EH (cell line): ENCODE measurements at places on chromosomes 11 and 22.

DNA sequence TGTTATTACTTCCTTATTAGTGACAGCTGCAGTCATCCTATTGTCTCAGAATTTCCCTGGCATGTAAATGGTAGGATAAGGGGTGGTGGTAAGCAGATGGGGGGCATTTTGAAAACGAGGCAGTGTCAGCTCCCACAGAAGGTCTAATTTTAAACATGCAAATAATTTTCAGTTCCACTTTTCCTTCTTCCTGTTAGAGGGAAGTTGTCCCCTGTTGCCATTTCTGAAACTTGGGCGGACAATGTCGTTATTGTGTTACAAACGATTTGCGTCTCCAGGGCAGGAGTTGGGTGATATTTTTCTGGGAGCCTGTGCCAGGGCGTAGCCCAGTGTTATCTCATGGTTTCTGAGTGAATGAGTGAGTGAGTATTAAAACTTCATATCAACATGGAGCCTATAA lies 7.4 kb downstream of the PTPRJ start:
- no peak for DNase-seq

DNA sequence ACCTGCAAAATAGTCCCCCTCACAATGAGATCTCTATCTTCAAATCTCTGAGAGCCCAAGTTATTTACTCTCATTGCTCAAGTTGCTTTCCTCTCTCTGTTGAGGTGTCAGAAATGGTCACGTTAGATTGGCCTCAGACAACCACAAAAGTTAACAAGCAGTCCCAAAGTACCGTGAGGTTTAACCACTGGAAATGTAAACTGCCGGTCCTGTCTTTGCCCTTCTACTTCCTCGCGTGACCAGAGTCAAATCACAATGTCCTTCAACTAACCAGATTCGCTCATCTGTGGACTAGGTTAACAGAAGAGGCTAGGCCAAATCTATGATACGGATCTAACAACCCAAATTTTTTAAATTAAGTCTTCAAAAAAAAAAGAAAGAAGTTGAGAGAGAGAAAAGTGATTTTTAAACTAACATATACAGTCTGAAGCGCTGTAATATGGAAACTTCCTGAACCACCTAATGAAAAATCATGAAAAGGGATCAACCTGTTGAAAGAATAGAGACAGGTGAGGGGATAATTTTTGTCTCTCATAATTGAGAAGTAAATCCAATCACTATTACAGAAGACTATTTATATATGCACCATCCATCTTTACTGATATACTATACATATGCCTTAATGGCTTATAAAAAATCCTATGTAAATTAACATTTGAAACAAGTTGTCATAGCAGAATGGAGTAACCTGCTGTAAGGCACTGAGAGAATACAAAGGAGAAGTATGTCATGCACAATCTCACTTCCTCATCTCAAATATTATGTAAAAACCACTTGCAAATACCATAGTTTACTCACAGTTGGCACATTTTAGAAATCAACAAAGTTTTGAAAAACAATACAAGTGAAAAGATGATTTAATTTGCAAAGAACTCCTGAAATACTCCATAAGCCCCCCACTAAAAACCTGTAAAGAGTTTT lies 3.3 kb upstream of the JAML start:
- DNase-seq, result no peak

DNA sequence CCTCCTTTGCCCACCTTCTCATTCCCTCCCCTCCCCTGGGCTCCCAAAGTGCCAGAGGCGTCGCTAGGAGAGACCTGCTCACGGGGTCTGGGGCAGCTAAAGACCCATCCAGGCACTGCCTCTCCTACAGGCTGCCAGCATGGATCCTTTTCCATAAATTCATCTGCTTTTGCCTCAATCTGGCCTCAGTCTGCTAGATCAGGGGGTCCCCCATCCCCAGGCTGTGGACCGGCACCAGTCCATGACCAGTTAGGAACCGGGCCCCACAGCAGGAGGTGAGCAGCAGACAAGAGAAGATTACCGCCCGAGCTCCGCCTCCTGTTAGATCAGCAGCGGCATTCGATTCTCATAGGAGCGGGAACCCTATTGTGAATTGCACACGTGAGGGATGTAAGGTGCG lies 12.3 kb downstream of the LTO1 start:
- DNase-seq, result no peak

DNA sequence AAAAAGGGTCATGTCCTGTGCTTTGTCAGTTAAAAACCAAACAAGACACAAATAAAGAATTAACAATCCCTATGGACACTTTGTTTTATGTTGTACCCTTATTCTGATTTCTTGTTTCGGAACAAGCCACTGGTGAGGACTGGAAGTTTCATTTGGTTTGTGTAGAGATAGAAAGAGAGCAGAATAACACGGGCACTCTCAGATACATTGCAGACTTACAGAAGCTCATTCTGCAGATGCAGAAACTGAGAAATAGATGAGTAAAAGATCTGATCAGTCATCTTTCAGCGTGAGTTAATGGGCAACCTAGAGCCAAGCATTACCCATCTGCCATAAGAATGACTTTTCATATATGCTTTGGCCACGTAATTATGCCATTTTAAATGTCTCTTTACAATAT lies 407.6 kb downstream of the RAB38 start:
- DNase-seq, result no peak
